NCI-H524 (cell line): ENCODE measurements at places on chromosomes 16 and 17.
A peak's percentile ranks its signal among the peaks of the same experiment; 100 is the strongest.

DNA sequence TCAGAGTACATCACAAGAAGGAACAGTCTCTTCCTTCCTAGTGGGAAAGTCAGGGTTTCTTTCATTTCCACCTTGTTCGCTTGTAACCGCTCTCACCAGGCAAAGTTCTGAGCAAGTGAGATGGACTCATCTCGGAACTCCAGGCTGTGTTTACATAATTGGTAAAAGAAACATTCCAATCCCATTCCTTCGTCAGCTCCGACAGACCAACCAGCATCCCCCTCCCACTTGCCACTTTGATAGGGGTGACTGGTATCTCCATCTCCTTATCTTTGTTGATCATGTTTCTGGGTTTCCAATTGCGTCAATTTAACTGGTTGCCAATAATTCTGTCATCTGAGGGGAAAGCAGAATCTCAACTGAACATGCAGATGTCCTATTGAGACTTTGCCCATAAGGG, 36.8 kb upstream of the LYRM9 start:
- DNase-seq = no peak

DNA sequence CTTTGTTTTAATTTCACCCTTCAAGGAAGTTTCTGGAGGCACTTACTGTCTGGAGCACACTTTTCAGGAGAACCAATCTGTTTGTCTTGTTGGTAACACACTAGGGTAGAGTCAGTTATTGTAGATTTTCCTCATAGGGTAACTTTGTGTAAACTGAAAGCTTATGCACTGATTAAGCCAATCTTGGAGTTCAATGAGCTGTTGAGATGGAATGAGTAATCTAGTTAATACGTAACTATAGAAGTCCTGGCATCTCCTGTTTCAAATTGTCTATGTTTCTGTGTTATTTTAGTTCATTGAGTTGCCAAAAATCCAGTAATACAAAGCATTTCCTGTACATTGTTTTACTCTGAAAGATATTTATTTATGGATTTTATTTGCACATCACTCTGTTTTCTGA, 111.6 kb upstream of the HAS3 start:
- DNase-seq = no peak

DNA sequence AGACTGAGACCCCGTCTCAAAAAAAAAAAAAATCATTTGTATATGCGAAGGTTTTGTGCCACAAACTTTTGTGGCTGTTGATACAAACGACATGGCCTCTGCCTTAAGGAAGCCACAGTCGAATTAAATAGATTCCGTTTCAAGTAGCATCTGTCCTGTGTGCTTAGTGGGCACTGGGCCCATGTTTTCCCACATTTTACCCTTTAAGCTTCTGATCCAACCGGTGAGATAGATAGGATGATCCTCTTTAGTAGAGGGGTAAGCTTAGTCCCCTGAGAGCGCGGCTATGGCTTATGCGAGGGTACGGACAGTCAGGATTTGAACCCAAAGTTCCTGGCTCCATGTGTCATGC, 776 bp upstream of the TMEM219 start:
- peak; percentile 72 for DNase-seq

GRCh38 chr17:74287031-74287602, 13.1 kb downstream of the DNAI2 start:
- no peak for DNase-seq

GRCh38 chr16:22969567-22969966, 155.6 kb downstream of the HS3ST2 start:
- no peak for DNase-seq
